Activated T-helper 1 cell treated with anti-CD3 and anti-CD28 coated beads, Interleukin-12 subunit alpha, Interleukin-12 subunit beta, Interleukin-2, Interleukin-4 antibody, amounts not matched to agents 30 ng/mL and 10 ng/mL and 1 ng/mL, durations not matched to agents 14 hours and 24 hours and 36 hours (primary cell): ENCODE measurements at places on chromosomes 6 and 20. TPM values are rescaled to one million over a fixed set of nuclear protein-coding genes. Genes with fewer than 3 reads are reported as not detected.

The EFCAB8 gene
- total RNA-seq = 0.05 and 0.39 TPM in 2 replicates

The PACSIN1 gene
- total RNA-seq = not detected in 2 replicates

DNA sequence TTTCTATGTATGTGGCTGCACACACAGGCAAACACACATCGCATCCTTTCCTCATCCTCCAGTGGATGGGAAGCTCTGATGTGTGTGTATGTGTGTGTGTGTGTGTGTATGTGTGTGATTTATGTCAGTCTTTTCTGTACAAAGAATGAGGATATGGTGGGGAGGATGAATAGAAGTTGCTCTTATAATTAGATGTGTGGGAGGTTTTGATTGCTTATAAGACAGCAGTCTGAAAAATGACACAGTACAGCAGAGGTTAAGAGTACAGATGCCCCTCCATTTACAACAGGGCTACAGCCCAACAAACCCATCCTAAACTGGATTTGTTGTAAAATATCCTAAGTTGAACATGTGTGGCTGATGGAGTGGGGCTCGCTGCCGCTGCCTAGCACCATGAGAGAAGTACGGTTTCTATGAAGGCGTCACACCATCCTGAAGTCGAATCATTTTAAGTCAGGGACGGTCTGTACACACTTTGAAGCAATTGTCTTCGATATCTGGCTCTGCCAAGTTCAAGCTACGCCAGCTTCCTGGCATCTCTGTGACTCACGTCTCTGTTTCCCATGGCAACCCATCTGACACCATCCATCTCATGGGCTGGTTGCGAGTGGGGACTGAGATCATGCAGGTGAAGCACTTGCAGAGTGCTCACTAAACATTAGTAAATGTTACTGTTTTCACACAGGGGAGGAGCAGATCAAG, 252.6 kb downstream of the MYLK4 start:
- no peaks in the 10 kb centered on the region for H3K4me1 ChIP-seq
- no peaks in the 10 kb centered on the region for H3K36me3 ChIP-seq
- DNase-seq = no peak
- no peak overlapping the region for H3K4me3 ChIP-seq

DNA sequence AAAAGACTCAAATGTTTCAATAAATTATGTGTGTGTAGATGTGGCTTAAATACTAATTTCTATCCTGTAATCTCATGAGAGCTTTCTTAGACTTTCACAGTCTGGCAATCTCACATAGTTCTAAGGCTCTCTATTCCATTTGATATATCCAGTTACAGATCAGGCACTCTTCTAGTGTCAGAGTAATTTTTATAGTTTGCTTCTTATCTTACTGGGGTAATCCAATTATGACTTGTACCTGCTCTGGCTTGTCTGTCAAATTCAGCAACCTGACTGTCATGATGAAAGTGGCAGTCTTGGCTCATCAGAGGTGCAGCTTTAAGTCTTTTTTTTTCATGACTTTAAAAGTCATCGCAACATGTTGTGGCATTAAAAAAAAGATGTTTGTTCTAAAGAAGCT, 513.2 kb upstream of the MAN1A1 start:
- H3K27me3 ChIP-seq = peaks cover 9% of the 10 kb centered on the region
- no peaks in the 10 kb centered on the region for H3K36me3 ChIP-seq
- no peak overlapping the region for H3K4me3 ChIP-seq
- no peaks in the 10 kb centered on the region for H3K4me1 ChIP-seq
- H3K27ac ChIP-seq = no peak overlapping the region
- DNase-seq = no peak

DNA sequence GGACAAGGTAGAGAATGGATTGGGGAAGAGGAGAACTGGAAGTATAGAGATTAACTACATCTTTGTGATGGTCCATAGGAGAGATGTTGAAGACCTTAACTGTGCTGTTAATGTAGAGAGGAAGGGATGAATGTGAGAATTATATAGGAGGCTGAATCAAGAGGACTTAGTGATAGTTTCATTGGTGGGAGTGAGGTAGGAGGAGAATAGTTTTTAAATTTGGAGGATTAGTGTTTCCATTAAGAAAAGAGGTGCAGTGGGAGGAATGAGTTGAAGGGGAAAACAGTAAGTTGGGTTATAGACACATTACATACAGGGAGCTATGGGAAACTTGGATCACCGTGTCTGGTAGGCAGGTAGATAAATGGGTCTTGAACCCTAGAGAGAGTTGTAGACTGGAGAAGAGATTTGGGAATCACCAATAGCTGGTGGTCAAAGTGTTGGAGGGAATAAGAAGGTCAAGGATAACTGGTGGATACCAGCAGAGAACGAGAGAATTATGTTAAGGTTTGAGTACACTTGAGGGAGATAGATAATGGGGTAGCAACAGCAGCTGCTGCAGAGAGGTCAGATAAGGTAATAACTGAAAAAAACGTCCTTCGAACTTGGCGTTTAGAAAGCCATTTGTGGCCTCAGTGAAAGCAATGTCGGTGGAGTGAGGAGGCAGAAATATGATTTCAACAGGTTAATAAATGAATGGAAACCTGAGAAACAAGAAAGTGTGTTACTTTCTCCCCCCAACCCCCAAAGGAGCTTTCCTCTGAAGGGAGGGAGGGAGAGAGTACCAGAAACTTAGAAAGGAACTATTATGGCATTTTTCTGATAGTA, 3.1 kb downstream of the C6orf89 start:
- H3K27me3 ChIP-seq = no peaks in the 10 kb centered on the region
- H3K27ac ChIP-seq = peak overlapping the region; percentile 4
- H3K4me3 ChIP-seq = no peak overlapping the region
- no peak for DNase-seq
- H3K36me3 ChIP-seq = peaks cover 6% of the 10 kb centered on the region
- H3K4me1 ChIP-seq = peaks cover 37% of the 10 kb centered on the region

DNA sequence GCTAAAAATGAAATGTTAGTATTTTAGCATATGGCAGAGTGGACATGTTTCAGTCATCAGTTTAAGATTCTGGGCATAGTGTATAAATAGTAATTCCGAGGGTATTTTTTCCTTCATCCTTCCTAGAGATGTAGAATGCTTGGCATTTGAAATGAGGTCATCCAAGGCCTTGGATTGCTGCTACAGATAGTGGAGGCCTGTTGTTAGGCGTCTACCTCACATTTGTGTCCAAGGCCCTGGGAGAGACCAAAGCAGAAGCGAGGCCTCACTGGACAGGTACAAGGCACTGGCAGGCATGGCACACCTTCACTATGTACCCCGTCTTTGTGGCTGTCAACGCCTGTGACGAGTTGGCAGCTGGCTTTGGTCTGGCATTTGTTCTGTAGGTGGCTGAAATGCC, 58.0 kb downstream of the DTD1 start:
- no peak overlapping the region for H3K27ac ChIP-seq
- no peaks in the 10 kb centered on the region for H3K36me3 ChIP-seq
- DNase-seq = no peak
- H3K4me1 ChIP-seq = no peaks in the 10 kb centered on the region

DNA sequence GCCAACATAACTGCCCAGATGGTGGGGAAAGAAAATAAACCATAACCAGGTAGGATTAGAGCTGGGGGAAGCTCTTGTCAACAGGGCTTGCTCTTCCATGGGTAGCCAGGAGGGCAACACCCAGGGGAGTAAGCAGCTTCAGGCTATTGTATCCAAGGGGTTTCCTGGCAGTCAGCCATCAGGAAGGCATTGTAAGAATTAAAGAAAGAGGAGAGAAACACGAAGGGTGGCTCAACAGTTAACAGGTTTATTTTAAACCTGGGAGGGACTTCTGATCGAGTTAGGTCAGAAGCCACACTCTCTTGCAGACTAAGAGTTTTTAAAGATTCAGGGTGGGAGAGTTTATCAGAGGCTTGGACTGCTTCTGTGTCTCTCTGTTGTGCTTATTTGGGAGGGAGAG, 114.2 kb downstream of the QRSL1 start:
- no peak overlapping the region for H3K27ac ChIP-seq
- no peaks in the 10 kb centered on the region for H3K36me3 ChIP-seq
- H3K4me1 ChIP-seq = no peaks in the 10 kb centered on the region
- H3K4me3 ChIP-seq = no peak overlapping the region

The MYT1 gene
- not detected in 2 replicates for total RNA-seq

The SEMG1 gene
- total RNA-seq = not detected in 2 replicates

- H3K36me3 ChIP-seq = peaks cover 21% of the 10 kb centered on the region
- no peak overlapping the region for H3K27ac ChIP-seq
- no peak for DNase-seq
- no peak overlapping the region for H3K4me3 ChIP-seq
Observed at GRCh38 chr6:99458319-99458718, 33.2 kb upstream of the PNISR start.

The GMEB2 gene
- 13.4 and 13.7 TPM in 2 replicates for total RNA-seq
